ENCODE measurements at places on chromosomes 7 and 10.
A peak's percentile ranks its signal among the peaks of the same experiment; 100 is the strongest.

- no peak for DNase-seq
These were observed 4.2 kb downstream of the INHBA start for GRCh38 chr7:41698726-41699125.

DNA sequence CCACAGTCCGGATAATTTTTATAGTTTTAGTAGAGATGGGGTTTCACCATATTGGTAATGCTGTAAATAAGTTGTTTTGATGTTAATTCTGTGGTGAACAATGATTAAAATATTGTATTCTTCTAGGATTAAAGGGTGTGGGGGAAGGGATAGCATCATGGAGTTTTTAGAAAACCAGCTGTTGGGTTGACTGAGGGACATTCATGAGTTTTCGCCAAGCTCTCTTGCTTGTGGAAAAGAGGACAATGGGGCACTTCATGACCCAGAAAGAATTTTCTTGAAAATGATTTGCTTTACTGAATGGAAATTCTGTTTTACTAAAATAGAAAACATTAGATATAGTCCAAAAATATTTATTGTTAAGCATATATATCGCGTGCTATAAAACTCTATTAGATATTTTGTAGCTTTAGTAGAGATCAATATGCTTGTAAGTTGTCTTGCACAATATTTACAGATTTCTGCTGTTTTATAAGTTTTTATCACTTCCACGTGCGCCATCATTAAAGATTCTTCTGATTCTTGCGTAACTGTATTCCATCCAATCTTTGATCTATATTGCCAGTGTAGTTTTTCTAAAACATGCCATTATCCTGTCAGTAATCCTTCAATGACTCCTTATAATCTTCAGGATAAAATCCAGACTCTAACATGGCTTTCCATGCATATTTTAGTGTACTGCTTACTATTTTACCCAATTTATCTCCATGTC is 41.8 kb downstream of the LCOR start:
- no peak for DNase-seq

GRCh38 chr10:107031931-107032699 is 132.4 kb downstream of the SORCS1 start:
- DNase-seq, result no peak

- no peak for DNase-seq
These were observed 22.8 kb upstream of the ANKRD2 start for GRCh38 chr10:97549587-97550322.

GRCh38 chr10:11409357-11409756 is 202.1 kb downstream of the USP6NL start:
- DNase-seq, result no peak

GRCh38 chr10:42111661-42112330 is 526.6 kb downstream of the ZNF33B start:
- DNase-seq, result no peak

GRCh38 chr10:91360461-91360860 is 49.7 kb upstream of the HECTD2 start:
- no peak for DNase-seq

DNA sequence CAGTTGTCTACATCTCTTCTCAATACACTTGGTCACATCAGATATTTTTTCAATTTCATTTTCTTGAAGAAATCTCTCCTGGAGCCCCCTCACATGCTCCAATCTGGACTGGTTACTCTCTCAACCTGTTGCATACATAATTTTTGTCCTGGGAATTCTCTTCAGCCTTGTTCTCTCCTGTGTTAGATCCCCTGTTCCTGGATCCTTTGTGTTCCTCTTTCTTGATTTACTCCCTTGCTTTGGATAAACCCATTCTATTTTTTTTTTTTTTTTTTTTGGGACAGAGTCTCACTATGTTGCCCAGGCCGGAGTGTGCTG is 45.6 kb downstream of the SCD start:
- DNase-seq, result no peak

- no peak for DNase-seq
These were observed 10.2 kb downstream of the LMOD2 start for GRCh38 chr7:123665896-123666295.

DNA sequence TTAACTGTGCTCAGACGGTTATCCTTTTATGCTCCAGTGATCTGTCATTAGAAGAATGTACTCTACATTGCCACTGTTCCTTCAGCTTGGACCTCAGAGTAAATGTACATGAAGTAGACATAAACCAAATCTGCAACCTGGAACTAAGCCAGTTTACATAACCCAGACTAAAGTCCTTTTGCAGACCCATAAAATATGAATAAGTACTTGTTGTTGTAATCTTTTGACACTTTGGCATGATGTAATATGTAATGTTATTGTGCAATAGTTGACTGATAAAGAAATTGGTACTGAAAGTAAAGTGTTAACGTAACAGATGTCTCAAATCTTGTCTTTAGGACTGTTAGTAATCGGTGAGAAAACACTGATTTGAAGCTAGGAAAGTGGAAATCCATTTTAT is 115.8 kb upstream of the SORCS1 start:
- DNase-seq, result no peak

DNA sequence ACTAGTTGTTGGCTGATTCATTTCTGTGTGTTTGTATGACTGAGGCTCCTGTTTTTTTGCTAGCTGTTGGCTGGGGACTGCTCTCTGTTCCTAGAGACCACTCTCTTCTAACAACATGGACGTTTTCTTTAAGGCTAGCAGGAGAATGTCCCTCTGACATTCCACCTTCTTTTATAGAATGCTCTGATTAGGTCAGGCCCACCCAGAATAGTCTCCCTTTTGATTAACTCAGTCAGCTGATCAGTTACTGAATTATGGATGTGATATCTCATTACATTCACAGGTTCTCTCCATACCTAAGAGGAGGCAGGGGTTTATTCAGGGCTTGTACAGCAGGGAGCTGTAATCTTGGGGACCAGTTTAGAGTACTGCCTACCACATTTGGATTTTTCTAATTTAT is 175.6 kb upstream of the RHOBTB1 start:
- no peak for DNase-seq

- peak; percentile 19 for DNase-seq
These were observed 1.9 kb downstream of the ARID5B start for GRCh38 chr10:61903221-61903927.

DNA sequence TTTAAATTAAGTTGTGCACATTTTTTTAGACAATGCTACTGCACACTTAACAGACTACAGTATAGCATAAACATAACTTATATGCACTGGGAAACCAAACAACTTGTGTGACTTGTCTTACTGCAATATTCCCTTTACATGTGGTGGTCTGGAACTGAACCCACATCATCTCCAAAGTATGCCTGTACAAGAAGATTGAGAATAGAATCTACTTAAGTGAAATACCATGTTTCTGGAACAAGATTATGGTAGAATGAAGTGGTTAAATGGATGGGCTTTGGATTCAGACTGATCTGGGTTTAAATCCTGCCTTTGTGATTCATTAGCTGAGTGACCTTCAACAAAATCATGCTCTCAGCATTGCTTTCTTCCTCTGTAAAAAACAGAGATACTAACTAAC is 30.7 kb downstream of the CUL2 start:
- DNase-seq, result no peak

GRCh38 chr10:15267496-15267895 is 99.0 kb upstream of the NMT2 start:
- no peak for DNase-seq

DNA sequence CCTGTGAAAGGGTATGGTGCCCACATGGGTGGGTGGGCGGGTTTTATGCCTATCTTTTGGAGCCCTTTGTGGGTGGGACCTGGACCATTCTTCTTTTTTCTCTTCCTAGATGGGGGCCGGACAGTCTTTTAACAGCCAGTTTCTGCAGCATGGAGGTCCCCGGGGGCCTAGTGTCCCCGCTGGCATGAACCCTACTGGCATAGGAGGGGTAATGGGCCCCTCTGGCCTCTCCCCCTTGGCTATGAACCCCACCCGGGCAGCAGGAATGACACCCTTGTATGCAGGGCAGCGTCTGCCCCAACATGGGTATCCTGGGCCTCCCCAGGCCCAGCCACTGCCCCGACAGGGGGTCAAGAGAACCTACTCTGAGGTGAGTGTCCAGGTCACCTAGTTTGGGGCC is 9.1 kb downstream of the ZMIZ2 start:
- DNase-seq, result no peak

DNA sequence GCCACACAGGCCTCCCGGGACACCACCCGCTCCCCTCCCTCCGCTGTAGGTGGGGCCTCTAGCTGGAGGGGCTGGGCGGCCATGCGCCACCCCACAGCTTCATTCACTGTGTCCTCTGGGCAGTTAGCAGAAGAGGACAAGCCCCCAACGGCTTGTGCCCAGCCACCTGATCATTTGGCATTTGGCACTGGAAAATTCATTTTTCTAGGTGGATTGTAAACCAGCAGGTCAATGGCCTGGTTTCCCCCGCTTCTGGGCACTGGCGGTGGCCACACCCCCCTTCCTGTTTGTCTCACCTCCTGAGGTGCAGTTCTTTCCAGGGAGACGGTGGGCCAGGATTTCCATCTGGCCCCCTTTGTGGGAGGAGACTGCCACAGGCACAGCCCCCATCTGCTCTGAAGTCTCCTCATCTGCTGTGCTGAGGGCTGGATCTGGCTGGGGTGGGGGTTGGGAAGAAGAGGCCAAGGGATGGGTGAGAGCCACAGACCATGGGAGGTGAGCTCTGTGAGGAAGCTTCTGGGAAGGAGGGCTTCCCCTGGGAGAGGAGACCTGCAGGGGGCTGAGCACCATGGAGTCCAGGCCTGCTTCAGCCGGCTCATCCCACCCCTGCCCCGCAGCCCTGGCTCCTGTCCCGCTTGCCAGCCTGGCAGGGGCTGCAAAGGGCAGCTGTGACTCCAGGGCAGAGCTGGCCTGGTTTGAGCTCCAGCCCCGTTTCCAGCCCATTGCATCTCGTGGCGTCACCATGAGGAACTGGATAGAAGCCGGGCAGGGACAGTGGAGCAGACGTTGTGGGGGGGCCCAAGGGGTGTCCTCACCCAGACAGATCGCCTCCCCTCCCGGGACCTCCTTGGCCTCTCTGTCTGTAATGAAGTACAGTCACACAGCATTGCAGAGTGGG is 40.1 kb upstream of the SLC29A3 start:
- no peak for DNase-seq

GRCh38 chr10:17023386-17024298 is 106.0 kb downstream of the CUBN start:
- DNase-seq, result no peak

DNA sequence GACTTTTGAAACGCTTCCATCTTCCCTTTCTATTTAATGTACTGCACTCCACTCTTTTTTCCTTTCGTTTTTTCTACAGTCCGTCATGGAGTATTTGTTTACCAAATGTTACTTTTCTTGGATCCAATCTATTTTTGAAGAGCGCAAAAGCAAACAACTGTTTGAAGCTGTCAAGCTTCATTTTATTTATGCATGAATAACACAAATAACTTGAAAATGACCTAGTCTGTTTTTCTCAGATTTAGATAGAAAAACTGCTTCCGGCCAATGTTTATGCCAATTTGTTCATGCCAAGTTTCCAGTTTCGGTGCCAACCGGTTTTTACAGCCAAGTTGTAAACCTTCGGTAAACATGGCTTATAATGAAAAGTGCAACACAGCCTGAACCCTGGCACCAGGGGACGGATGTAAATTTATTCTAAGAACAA is 150.9 kb upstream of the KLF6 start:
- no peak for DNase-seq

DNA sequence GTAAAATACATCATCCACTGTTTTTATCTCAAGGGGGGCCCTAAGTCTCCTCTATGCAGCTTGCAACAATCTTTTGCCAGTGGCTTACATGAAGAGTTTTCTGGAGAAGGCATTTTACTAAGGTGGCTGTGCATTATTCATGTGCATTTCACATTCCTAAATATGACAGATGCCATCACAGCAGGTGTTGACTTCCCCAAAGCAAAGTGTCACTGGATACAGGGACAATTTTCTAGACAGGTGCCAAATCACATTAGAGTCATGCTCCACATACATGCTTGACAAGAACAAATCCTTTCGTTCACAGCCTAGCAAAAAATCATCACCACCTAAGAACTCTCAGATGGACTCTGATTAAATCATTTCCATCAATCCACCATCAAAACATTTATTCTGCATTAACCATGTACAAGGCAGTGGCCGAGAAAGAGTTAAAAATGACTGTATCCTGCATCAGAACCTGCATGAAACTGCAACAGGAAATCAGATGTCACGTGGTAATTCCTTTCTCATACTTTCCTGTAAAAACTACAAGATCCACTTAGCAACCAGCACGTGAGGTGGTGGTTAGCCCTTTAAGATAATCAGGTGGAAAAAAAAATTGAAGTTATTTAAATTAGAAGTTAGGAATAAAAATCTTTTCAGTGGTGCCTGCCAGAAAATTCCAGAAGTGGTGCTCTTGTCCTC is 88.2 kb upstream of the AFAP1L2 start:
- no peak for DNase-seq

- DNase-seq, result no peak
These were observed 34.1 kb upstream of the RTKN2 start for GRCh38 chr10:62302760-62303159.

DNA sequence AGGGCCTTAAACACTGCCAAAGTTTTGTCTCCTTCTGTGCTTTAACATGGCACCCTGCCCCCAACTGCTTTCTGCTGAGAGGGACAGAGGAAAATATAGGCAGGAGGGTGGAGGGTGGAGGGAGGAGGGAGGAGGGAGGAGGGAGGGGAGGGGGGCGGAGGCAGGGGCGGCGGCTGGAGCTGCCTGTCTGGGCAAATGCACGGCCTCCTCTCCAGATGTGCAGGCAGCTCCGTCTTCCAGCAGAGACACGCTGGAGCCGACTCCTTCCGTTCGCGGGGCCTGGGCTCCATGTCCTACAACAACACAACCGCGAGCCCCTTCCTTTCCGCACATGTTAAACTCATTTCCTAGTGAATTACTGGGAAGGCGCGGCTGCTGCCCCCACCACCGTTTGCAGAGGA is 14.2 kb downstream of the EBF3 start:
- no peak for DNase-seq

DNA sequence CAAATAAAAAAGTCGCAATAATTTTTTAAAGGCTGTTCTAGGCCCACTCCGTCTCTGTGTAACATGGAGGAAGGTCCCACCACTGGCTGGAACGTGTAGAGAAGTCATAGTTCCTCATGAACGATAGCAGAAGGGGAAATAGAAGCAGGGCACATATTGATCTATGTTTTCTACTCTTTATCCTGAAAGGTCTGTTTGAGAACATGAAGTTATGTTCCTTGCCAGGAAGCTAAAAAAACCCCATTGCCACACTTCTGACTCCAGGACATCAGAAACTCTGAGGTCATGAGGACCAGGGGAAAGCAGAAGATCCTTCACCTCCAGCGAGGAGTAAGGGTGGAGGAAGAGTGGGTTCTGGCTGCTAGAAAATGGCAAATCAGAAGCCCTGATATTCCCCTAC is 10.8 kb downstream of the ANKRD22 start:
- no peak for DNase-seq

GRCh38 chr7:108114117-108114841 is 15.9 kb downstream of the LAMB4 start:
- DNase-seq, result no peak
